Stimulated activated CD8-positive, alpha-beta memory T cell treated with anti-CD3 and anti-CD28 coated beads, Interleukin-7, amount 100 ng/mL, for 1 hour (primary cell): ENCODE measurements at places on chromosomes 5 and 9.

- DNase-seq = no peak
Observed at GRCh38 chr5:138159666-138160065, 18.8 kb downstream of the BRD8 start.

- DNase-seq = no peak
Observed at GRCh38 chr5:142621227-142621626, 64.7 kb downstream of the FGF1 start.

DNA sequence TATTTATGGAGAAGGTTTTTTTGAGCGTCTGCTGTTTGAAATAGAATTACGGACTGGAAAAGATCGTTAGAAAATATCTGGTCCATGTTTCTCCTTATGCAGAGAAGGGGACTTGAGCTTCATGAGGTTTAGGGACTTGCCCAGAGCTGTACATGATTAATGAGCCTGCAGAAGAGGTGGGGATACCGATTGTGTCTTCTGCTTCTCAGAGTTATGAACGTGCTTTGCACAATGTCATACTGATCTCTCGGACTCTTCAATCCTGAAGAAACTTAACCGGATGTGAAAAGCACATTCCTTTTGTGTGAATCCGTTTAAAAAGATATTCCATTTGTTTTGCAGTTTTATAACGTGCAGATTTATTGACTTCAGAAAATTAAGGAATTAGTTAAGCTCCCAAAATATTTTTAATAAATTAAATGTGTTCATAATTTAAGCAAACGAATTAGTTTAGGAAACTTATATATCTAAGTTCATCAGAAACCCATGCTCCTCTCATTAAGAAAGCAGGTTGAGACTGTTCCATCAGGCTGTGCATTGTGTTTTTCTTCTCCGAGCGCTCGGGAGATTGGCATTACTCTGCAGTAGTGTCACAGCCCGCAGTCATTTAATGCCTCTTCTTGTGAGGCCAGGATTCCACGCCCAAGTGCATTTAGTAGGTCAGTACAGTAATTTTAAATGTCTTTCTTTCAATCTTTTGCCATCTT, 40.8 kb upstream of the MEF2C start:
- DNase-seq = no peak

- DNase-seq = no peak
Observed at GRCh38 chr9:89661956-89662717, 57.3 kb downstream of the GADD45G start.

DNA sequence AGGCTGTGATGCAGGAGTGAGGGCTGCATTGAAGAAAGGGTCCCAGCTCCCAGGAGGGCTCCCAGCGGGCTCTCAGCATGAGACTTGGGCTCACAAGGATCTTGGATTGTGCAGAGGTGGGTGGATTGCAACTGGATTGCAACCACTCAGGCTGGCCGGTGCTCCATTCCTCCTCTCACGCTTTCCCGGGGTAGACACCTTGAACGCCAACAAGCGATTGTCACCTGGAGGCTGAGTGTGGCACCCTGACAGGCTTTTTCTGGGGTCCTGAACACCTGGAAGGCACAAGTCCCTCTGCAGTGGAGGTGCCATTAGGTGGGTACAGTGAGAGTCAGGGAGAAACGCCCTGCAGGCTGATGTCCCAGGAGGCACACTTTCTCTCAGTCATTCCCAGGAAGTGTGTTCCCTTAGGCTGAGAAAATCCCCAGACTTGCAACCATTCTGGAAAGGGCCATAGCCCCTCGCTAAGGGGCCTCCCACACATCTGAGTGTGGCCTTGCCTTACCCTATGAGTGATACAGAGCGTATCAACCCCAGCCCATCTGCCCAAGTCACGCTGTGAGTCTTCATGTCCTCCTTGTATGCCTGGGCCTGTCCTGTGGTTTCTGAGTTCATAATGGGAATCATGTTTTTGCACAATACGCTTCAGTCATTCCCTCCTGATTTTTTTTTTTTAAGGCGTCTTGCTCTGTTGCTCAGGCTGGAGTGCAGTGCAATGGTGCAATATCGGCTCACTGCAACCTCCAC, 488.1 kb downstream of the IRX1 start:
- no peak for DNase-seq

GRCh38 chr5:19902316-19902934, 85.6 kb downstream of the CDH18 start:
- DNase-seq = no peak

DNA sequence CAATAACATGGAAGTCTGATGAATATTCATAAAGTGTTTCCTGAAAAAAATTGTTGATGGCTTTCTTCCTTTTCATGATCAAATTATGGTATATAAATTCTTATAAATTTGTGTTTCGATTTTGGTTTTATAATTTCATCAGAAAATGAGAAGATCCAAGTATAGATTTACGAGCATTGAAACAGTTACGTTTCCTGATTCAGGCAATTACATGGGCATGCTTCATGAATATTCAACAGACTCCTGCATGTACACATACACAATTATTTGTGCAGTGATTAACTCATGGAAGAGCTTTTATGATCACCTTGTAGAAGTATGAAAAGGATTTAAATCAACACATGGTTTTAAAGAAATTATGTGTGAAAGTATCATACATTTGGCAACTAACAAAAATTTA, 136.7 kb downstream of the MPDZ start:
- no peak for DNase-seq

GRCh38 chr9:115891929-115892328, 261.7 kb upstream of the PAPPA start:
- no peak for DNase-seq

GRCh38 chr9:97220894-97221477, 86.5 kb upstream of the CCDC180 start:
- no peak for DNase-seq

GRCh38 chr5:51373880-51374523, 9.2 kb upstream of the ISL1 start:
- no peak for DNase-seq

- DNase-seq = no peak
Observed at GRCh38 chr5:166398131-166398530, 1893.3 kb upstream of the WWC1 start.
